ENCODE measurements at places on chromosomes 6 and 20. TPM values are rescaled to one million over a fixed set of nuclear protein-coding genes. Genes with fewer than 3 reads are reported as not detected.
A peak's percentile ranks its signal among the peaks of the same experiment; 100 is the strongest.

Gene SPEF1
- total RNA-seq, result 0.17 TPM

GRCh38 chr6:1667012-1667804 lies 57.5 kb downstream of the FOXC1 start:
- DNase-seq, result no peak

Gene CLPSL2
- not detected for total RNA-seq

DNA sequence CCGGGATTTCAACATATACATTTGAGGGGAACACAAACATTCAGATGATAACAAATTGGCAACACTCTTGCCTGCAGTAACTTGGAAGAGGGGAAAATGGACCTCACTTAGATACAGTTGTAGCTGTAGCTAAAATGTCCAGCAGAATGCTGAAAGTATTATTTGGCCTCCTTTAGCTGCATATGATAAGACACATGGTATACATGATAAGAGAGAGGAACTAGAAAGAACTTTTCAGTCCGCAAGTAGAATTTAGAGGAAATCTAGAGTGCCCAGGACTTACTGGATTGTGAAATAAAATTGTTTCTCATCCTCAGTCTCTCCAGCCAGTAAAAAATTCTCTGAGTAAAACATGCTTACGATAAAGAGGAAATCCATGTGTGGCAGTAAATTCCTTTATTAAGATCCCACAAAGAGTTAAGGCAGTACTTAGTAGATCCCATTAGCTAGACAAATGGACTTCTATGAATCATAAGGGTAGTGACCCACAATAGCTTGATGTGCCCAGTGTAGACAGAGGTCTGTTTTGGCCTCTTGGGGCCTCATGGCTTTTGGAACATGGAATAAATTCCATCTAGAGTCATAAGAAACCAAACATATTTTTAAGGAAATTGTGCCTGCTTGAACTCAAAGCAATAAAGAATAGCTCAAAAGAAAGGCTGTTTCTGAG lies 87.9 kb upstream of the RBM24 start:
- DNase-seq, result no peak

- peak; percentile 94 for DNase-seq
These were observed 110.0 kb downstream of the QRSL1 start for GRCh38 chr6:106739387-106739786.

Gene SLC26A8
- not detected for total RNA-seq

- DNase-seq, result no peak
These were observed 106.3 kb downstream of the ADTRP start for GRCh38 chr6:11672256-11672655.

DNA sequence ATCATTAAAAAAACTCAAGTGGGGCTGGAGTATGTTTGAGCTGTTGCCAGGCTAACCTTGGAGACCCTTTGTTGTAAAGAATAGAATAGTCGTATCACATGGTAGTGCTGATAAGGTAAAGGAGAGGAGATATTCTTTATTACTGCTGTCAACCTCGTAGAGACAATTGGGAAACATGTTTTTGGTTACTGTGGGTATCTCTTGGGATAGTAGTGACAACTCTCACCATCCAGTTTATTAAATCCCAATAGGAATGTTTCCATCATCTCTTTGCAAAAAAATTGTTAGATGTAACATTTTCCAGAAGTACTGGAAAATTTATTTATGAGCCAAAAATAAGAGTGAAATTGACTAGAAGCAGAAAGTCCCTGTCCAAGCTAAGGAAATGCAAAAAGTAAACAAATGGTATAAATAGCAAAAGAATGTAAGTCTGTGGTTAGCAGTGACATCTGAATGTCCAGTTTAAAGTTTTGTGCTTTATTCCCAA lies 829.3 kb upstream of the CITED2 start:
- DNase-seq, result no peak

Gene KLHDC3
- total RNA-seq, result 51.6 TPM

DNA sequence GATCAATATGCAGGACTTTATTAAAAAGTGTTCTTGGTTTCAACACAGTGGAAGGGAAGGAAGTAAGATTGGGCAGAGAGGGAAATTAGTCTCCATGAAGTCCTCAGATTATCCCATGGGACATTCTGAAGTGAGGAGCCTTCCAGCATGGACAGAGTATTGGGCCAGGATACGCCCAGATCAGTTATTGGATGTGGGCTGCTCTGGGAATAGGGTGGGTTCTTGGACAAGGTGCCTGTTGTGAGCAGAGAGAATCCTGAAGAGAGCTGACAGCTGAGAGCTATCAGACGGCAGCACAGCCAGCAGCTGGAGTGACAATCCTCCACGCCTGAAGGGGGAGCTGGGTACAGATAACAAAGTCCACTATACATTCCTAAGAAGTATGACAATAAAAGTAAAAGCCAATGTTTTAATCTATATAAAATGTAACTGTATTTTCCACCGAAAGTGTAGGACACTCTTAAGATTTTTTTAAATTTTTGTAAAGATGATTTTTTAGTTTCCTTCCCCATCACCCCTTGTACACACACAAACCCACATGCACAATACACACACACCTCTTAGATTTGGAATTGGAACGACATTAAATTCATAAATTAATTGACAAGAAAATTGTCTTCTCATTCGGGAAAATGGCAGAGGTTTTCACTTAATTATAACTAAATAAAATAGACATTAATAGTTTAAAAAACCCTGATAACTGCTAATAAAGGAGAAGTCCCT lies 107.8 kb downstream of the FBXO5 start:
- DNase-seq, result no peak

- no peak for DNase-seq
These were observed 110.6 kb upstream of the TENT5A start for GRCh38 chr6:81863123-81863522.
